Vagina (tissue), 2 donors: ENCODE measurements at places on chromosomes 12 and 14.
A peak's percentile ranks its signal among the peaks of the same experiment; 100 is the strongest.

GRCh38 chr14:100582496-100583165 is 4.6 kb downstream of the BEGAIN start:
- DNase-seq = no peak

- no peak for DNase-seq
Observed at GRCh38 chr12:90268574-90268973, 559.9 kb upstream of the ATP2B1 start.

- DNase-seq = peak; percentile 22
Observed at GRCh38 chr14:96393071-96393691, 1.3 kb downstream of the AK7 start.

- DNase-seq = no peak
Observed at GRCh38 chr12:101745481-101745880, 6.2 kb upstream of the SYCP3 start.

- no peak for DNase-seq
Observed at GRCh38 chr14:24100982-24101494, 6.9 kb downstream of the PCK2 start.

GRCh38 chr12:119412306-119412705 is 77.8 kb downstream of the CCDC60 start:
- DNase-seq = no peak

DNA sequence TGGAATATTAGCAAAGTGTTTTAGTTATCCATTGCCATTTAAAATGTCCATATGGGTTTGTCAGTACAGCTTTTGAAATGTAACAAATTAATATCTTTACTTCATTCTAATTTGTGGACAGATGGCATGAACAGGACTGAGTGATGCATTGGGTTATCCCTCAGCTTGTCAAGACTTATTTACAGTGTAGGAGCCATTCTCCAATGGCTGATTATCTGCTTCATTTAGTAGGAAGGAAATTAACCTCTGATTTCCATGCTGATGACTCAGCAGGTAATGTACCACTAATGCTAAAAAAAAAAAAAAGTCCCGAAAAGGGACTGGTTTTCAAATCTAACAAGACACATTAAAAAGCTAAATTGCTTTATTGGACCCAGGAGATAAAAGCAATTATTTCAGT is 1149.0 kb upstream of the USP15 start:
- DNase-seq = no peak

DNA sequence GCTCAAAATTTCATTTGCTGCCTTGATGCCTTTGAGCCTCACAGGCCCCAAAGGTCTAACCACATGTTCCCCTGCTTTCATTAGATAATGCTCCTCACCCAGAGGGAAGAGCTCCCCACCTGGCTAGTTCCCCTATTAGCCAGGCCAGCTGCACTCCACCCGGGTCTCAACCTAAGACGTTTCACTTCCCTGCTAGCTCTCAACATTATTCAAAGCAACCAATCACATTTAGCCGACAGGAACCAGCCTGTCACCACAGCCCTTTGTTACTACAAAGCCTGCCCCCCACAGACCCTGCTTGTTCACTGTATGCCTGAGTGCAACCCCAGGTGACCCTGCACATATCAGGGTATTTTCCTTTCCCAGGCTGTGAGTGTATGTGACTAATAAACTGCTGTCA is 78.6 kb downstream of the SLC15A5 start:
- DNase-seq = no peak

DNA sequence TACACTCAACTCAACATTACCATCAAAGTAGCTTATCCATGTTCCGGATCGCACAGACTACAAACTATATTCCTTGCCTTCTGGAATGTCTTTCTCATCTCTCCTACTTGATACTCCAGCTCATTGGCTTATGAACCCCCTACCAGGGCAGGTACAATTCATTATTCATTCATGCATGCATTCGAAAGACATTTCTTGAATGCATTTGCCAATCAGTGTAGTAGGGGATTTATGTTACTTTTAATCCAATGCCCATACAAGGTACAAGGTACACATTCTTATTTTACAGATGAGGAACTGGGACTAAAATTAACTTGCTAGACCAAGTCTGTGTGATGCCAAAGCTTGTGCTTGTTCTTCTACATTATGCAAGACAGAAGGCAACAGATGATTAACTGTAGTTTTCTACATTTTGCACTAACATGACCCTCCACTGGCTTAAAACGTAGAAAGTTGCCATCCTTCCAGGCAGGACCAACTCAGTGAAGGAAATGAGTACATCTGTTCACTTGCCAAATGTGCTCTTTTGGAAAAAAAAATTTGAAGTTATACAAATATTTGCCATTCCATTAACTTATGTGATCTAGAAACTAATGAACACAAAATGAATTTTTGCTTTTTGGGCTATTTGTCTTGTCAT is 53.8 kb upstream of the KCNJ8 start:
- DNase-seq = no peak

GRCh38 chr12:115037830-115038229 is 353.9 kb upstream of the TBX3 start:
- no peak for DNase-seq

DNA sequence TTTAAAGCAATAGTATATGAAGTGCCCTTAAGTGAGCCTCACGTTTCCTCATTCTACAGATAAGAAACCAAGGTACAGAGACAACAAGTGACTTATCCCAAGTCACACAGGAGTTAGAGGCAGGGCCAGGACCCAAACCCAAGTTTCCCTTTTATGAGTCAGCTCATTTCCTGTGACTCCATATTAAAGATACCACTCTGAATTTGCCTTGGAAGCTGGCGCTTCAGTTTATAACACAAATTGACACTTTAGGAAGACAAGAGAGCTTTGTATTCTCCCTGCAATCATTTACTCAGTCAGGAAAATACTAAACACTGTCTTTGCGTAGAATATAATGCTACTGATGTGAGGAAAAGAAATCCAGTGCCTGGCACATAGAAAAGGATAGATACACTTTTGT is 43.2 kb downstream of the MYBPC1 start:
- DNase-seq = no peak

- no peak for DNase-seq
Observed at GRCh38 chr12:120892265-120892664, 11.9 kb downstream of the SPPL3 start.

GRCh38 chr12:51827925-51828818 is 20.3 kb downstream of the FIGNL2 start:
- DNase-seq = no peak

- DNase-seq = no peak
Observed at GRCh38 chr14:29735459-29735858, 192.2 kb downstream of the PRKD1 start.

- DNase-seq = no peak
Observed at GRCh38 chr12:44748950-44749468, 127.1 kb downstream of the NELL2 start.

GRCh38 chr14:95308073-95308472 is 11.6 kb downstream of the CLMN start:
- DNase-seq = no peak

DNA sequence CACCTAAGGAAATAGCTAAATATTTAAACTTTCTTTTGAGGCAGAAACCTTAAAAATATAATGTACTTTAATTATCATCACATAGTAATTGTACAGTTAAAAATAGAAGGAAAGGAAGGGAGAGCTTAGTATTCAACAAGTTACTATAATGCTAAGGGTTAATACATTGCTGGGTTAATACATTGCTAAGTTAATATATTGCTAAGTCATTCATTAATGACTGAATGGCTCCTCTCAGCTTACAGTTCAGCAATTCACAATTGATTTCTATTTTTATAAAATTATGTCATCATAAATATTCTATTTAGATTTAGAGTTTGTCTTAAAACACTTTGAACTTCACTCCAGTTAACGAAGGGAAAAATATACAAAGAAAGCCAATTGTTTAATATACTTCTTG is 207.9 kb downstream of the BMP4 start:
- no peak for DNase-seq

DNA sequence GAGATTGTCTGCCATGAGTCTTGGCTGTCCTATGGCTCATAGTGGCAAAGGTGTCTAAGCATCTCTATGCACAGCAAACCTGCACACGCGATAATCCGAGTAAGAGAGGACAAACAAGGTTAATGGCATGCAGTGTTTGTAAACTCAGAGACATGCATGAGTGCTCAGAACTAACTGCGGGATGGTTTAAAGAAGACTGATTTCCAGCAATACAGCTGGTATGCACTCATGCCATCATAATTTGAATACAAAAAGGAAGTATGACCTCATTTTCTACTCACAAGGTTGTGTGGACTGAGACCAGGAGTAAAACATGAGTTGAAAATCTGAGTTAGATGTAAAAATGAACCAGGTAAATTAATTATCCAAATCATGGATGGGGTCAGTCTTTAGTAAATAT is 16.6 kb upstream of the TCP11L2 start:
- no peak for DNase-seq

- no peak for DNase-seq
Observed at GRCh38 chr12:54139019-54139418, 49.8 kb downstream of the SMUG1 start.

DNA sequence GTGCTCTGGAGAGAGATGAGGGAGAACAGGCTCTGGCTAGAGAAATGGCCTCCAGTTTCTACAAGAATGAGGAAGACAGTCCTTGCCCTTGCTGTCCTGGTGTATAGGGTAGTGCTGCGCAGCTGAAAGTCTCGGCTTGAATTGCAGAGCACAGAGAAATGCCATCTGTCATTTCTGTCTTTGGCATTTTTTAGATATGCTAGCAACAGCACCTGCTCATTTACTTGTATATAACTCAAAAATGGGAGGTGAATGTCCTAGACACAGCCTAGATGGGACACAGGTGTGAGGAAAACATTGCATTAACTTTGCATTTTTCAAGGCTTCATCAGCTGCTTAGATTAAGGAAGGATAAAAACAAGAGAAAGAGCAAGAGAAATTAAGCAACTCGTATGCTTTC is 35.8 kb downstream of the GPR19 start:
- no peak for DNase-seq

DNA sequence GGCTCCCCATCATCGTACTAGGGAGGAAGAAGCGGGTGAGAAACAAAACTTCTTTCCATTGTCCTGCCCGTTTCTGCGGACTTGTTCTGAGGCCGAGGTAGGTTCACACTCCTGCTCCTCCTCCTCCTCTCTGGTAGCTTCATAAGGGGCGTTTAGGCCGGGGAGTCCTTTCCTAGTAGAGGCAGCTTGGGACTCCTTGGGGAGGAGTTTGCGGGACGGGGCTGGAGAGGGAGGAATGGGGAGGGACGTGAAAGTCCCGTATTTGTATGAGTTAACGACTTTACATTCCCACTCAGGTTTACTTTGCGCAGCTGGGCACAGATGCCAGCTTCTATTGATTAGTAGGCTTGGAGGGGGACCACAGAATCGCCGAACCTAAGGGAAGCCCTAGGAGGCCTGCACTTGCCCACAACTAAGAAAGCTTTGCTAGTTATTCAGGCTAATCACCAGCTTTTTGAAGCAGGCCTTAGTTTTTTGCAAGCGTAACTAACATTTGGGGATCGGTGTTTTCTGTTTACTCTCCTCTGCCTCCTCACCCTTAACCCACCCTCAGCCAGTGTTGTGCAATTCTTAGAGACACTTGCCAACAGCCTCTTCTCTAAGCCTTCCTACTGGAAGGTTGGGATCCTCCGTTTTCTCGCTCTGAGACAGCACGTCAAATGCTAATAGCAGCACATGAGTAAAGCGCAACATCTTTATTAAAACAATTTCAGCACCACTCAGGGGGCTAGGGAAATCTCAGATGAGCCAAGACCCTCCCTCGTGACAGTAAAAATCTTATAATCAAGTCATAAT is 499 bp downstream of the RNASE4 start:
- DNase-seq = peak; percentile 91

DNA sequence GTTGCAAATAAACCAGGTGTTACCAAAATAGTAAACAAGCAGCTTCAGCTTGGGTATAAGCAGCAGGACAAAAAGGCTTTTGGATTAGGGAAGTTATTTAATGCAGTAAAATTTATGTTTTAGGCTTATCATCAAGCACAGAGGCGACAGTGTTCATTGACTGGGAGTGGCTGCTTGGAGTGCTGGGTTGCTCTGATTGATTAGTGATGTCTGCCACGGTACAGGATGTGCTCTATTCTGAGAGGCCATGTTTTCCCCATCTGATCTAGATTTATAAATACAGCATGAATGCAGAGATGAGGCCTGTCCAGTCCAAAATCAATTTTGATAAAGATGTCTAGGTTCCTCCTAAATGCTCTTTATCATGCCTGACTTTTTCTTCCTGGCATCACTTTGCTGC is 83.5 kb downstream of the MAP1LC3B2 start:
- DNase-seq = no peak

GRCh38 chr12:105384916-105385535 is 54.5 kb downstream of the C12orf75 start:
- DNase-seq = no peak

GRCh38 chr12:85058339-85058738 is 22.2 kb downstream of the LRRIQ1 start:
- DNase-seq = no peak

DNA sequence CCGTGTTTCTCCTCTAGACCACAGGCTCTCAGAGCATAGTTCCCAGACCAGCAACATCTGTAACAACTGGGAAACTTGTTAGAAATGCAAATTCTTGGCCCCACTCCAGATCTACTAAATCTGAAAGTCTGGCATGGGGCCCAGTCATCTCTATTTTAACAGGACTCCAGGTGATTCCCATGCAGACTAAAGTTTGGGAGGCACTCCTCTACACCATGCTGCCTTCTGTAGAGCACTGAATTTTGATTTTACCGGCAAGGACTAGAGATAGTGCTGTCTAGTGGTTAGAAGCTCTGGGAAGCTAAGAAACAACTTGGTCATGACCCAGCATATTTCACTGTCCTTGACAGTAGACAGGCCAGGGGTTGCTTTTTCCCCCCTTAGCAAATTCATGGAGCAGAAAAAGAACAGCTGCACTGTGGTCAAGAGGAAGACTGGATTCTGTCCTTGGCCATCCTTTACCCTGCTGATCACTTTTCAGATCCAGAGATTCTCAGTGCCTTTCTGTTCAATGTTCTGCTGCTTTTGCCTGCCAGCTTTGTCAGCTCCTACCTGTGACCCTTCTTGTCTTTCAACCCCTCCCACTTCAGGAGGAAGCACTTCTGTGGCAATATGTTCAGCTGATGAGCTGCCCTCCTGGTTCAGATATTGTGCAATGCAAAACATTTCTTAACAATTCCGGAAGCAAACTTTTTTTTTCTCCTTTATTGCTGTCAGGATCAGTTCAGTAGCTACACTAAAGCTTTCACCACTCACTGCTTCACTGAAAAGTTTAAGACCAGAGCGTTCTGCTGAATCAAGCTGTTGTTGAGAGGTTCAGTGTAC is 133.8 kb upstream of the NUDT4 start:
- no peak for DNase-seq

- no peak for DNase-seq
Observed at GRCh38 chr14:102426796-102427195, 64.1 kb downstream of the TECPR2 start.

DNA sequence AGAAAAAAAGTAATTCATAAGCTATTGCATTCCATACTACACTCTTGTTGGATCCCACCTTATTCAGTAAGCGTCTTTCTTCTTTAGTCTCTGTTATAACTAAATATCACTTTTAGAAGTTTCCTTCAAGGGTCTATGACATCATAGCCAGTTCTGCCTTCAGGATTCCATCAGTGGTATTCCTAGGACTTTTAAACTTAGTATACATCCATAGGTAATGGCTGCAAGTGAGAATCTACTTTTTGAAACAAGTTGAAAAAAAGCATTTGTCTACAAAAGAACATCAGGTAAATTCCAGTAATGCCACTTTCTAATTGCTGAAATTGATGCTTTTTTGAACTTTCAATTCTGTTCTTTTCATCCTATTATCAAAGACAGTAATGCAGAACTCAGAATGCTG is at the start of gene FSCB:
TSS of gene FSCB (minus strand) at position 101 of the 400 bp plus-strand sequence. CDS start 296 bp downstream, outside the sequence.
- DNase-seq = no peak
